Vagina (tissue), 2 donors: ENCODE measurements at places on chromosomes 7 and 10. TPM values are rescaled to one million over a fixed set of nuclear protein-coding genes. Genes with fewer than 3 reads are reported as not detected.

Gene NACAD
- total RNA-seq, result 9.6 TPM

Gene IKZF1
- total RNA-seq, result 44.9 TPM

Gene SORCS1
- total RNA-seq, result 5.9 TPM

GRCh38 chr10:80609331-80609730 is 71.6 kb downstream of the SH2D4B start:
- DNase-seq, result no peak

GRCh38 chr7:123658023-123658422 is 2.4 kb downstream of the LMOD2 start:
- DNase-seq, result no peak

Gene TAS2R3
- total RNA-seq, result 1.5 TPM

Gene SFRP4
- total RNA-seq, result 56.0 TPM

Gene PLCE1
- total RNA-seq, result 13.0 TPM
